ENCODE measurements at places on chromosomes 11 and 22. TPM values are rescaled to one million over a fixed set of nuclear protein-coding genes. Genes with fewer than 3 reads are reported as not detected.
A peak's percentile ranks its signal among the peaks of the same experiment; 100 is the strongest.

CARD18 gene
- not detected for polyA plus RNA-seq

LRRC74B gene
- polyA plus RNA-seq, result not detected

MRGPRX4 gene
- polyA plus RNA-seq, result not detected

CD82 gene
- polyA plus RNA-seq, result 66.1 TPM

PLCB3 gene
- 11.3 TPM for polyA plus RNA-seq

DNA sequence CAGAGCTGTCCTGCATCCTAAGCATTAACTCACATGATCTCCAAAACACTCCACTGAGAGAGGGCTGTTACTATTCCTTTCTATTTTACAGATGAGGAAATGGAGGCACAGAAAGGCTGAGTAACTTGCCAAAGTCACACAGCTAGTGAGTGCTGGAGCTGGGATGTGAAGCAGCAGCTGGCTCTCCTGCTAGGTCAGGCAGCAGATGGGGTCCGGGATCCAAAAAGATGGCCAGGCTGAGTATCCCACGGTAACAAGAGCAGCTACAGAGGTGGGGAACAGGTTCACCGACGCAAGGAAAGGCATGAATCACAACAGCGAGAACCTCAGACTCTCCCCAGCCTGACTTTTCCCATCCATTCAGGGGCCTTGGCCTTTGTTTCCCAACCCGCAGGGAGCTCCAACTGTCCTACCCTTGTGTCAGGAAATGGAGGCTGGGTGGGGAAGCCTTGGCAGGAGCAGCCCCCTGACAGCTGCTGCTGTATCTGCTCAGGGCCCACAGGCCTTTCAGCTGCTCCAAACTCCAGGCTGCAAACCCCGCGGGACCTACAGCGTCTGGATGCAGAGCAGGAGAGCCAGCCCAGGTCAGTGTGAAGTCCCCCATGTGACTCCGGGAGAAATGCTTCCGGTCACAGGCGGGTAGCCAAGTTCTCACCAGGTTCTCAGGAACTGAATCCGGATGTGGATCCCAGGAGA, 29.5 kb downstream of the DKK3 start:
- peaks cover 5% of the 10 kb centered on the region for H3K36me3 ChIP-seq
- H3K4me1 ChIP-seq, result peaks cover 74% of the 10 kb centered on the region
- no peaks in the 10 kb centered on the region for H3K27me3 ChIP-seq
- H3K4me3 ChIP-seq, result no peak overlapping the region

- DNase-seq, result no peak
- peaks cover 59% of the 10 kb centered on the region for H3K36me3 ChIP-seq
- no peaks in the 10 kb centered on the region for H3K4me1 ChIP-seq
- no peak overlapping the region for H3K27ac ChIP-seq
- H3K4me3 ChIP-seq, result no peak overlapping the region
Measured at GRCh38 chr22:31821572-31821971, 67.8 kb downstream of the DEPDC5 start.

GRCh38 chr11:44555031-44555800, 10.2 kb upstream of the CD82 start:
- H3K27ac ChIP-seq, result no peak overlapping the region
- H3K4me1 ChIP-seq, result peaks cover 15% of the 10 kb centered on the region
- H3K36me3 ChIP-seq, result no peaks in the 10 kb centered on the region
- DNase-seq, result no peak

- no peak for DNase-seq
- H3K27me3 ChIP-seq, result peaks cover 15% of the 10 kb centered on the region
- H3K4me3 ChIP-seq, result no peak overlapping the region
- H3K4me1 ChIP-seq, result peaks cover 32% of the 10 kb centered on the region
- H3K27ac ChIP-seq, result no peak overlapping the region
Measured at GRCh38 chr11:45082744-45083543, 63.5 kb upstream of the PRDM11 start.

GRCh38 chr11:10355257-10355661, 50.4 kb downstream of the ADM start:
- no peak overlapping the region for H3K27ac ChIP-seq
- H3K4me1 ChIP-seq, result peaks cover 16% of the 10 kb centered on the region

DNA sequence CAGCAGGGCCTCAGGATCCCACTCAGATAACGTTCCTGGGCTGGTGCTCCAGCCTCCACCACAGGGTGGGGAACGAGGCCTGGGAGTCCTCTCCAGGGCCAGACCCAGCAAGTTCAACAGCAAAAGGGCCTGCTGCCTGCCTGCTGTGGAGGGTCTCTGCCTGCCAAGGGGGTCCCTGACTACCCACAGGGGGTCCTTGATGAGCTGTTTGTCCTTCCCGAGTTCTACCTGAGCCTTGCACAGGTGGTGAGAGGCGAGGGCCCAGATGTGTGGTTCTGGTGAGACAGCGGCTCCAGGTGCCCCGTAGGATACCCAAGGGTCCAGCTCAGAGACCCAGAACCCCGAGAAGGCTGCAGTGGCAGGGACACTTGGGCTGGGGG, 4.4 kb downstream of the DUSP8 start:
- H3K27ac ChIP-seq, result no peak overlapping the region
- peaks cover 8% of the 10 kb centered on the region for H3K27me3 ChIP-seq
- DNase-seq, result no peak
- H3K36me3 ChIP-seq, result peaks cover 36% of the 10 kb centered on the region
- no peak overlapping the region for H3K4me3 ChIP-seq

GRCh38 chr11:120501440-120501839, 10.1 kb upstream of the GRIK4 start:
- H3K36me3 ChIP-seq, result no peaks in the 10 kb centered on the region
- H3K4me1 ChIP-seq, result no peaks in the 10 kb centered on the region
- no peak for DNase-seq
- no peak overlapping the region for H3K4me3 ChIP-seq

DNA sequence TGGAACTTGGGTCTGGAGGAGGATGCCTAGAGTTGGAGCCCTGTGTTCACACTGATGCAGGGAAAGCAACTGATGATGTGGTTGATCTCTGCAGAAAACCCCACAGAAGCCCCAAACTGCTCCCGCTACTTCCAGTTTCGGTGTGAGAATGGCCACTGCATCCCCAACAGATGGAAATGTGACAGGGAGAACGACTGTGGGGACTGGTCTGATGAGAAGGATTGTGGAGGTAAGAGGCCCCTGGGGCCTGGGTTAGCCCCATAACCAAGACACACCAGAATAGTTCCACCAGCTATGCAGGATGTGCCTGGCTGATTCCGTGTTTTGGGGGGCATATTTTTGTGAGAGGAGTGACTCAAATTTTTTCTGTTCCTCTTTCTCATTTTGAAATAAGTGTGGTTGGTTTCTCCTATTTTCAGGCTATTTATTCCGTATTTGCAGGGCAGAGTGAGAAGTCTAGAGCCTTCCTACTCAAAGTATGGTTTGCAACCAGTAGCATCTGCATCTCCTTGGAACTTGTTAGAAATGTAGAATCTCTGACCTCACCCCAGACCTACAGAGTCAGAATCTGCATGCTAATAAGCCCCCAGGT, 137.3 kb upstream of the SORL1-AS1 start:
- no peaks in the 10 kb centered on the region for H3K4me1 ChIP-seq
- DNase-seq, result peak; percentile 13
- H3K27ac ChIP-seq, result no peak overlapping the region
- H3K36me3 ChIP-seq, result no peaks in the 10 kb centered on the region
- no peak overlapping the region for H3K4me3 ChIP-seq

DNA sequence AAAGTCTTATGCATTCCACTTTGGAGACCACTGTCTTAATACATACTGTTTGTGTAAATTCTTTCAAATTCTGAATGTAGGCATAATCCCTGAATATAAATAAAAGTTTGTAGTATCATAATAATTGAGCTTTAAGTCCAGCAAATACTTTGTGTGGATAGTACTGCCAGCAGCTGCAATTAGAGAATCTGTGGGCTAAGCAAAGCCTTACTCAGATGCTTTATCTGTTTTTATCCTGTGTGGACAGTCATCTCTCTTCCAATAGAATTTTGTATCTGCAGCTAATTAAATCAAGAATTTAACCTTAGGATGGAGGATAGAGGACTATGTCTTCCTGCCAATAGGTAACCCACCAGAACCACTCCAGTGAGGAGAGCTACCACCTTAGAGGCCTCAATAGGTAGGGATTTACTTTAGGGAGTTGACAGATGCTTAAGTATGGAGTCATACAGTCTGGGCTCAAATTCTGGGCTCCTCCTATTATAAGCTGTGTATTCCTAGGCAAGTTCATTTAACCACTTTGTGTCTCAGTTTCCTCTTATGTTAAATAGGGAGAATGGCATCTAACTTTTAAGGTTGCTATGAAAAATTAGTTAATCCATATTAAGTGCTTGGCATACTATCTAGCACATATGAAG, 71.1 kb downstream of the STIM1 start:
- no peak for DNase-seq
- no peak overlapping the region for H3K27ac ChIP-seq
- H3K36me3 ChIP-seq, result no peaks in the 10 kb centered on the region
- no peak overlapping the region for H3K4me3 ChIP-seq
- peaks cover 12% of the 10 kb centered on the region for H3K4me1 ChIP-seq

DNA sequence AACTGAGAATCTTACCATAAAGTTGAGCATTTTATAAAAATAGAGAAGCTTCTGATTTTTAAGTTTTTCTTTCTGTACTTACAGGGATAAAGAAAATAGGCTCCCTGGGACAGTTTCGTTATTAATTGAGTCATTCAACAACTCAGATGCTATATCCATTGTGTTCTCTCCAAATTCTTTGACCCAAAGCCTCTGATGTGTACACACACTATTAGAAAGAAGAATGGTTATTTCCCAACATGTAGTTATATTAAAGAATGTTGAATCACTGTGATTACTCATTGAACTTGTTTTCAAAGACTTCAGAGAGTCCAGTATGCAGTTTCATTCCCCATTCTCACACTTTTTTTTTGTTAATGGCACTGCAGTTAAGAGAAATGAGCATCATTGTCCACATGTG, 734.3 kb upstream of the ARHGAP42 start:
- no peak overlapping the region for H3K4me3 ChIP-seq
- H3K36me3 ChIP-seq, result no peaks in the 10 kb centered on the region
- no peak overlapping the region for H3K27ac ChIP-seq
- no peak for DNase-seq
- H3K4me1 ChIP-seq, result no peaks in the 10 kb centered on the region

DNA sequence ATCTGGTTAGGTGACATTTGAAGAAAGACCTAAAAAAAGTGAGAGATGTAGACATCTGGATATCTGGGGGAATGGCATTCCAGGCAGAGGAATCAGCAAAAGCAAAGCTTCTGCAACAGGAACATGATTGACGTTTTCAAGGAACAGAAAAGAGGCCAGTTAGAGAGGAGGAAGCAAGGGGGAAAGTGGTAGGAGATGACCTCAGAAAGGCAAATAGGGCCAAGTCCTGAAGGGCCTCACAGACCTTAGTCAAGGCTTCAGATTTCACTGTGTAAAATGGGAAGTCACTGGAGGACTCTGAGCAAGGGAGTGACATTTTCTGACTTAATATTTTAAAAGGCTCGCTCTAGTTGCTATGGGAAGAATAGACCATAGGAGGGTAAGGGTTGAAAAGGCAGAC, 9.7 kb downstream of the DEUP1 start:
- H3K36me3 ChIP-seq, result no peaks in the 10 kb centered on the region
- no peaks in the 10 kb centered on the region for H3K4me1 ChIP-seq
- no peaks in the 10 kb centered on the region for H3K27me3 ChIP-seq
- DNase-seq, result no peak
- H3K27ac ChIP-seq, result no peak overlapping the region

- no peak overlapping the region for H3K4me3 ChIP-seq
- no peak for DNase-seq
- no peak overlapping the region for H3K27ac ChIP-seq
- peaks cover 9% of the 10 kb centered on the region for H3K27me3 ChIP-seq
- H3K36me3 ChIP-seq, result no peaks in the 10 kb centered on the region
- no peaks in the 10 kb centered on the region for H3K4me1 ChIP-seq
Measured at GRCh38 chr11:113444502-113445123, 30.6 kb downstream of the DRD2 start.

DNA sequence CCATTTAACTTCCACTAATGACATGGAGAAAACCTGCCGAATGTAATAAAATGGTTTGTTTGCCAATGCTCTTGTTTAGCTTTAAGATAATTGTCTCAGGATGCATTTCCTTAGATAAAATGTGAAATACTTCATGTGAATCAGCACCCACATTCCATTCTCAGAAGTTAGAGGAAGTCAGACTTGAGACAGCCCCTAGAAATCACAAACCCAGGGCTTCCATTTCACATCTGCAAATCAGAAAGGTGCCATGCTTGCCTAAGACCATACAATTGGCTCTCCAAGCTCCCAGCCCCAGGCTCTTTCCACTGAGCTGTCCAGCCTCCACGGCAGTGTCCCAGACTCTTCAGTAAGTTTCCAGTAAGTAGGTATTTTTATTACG, 35.6 kb upstream of the ADORA2A start:
- no peaks in the 10 kb centered on the region for H3K27me3 ChIP-seq
- peaks cover 11% of the 10 kb centered on the region for H3K4me1 ChIP-seq
- H3K36me3 ChIP-seq, result peaks cover 16% of the 10 kb centered on the region
- no peak overlapping the region for H3K4me3 ChIP-seq

- H3K27me3 ChIP-seq, result peaks cover 2% of the 10 kb centered on the region
- no peak for DNase-seq
- H3K36me3 ChIP-seq, result no peaks in the 10 kb centered on the region
- no peak overlapping the region for H3K27ac ChIP-seq
Measured at GRCh38 chr11:27871056-27871455, 170.8 kb upstream of the BDNF start.

- peaks cover 30% of the 10 kb centered on the region for H3K36me3 ChIP-seq
- peak overlapping the region; percentile 92 for H3K27ac ChIP-seq
- peaks cover 21% of the 10 kb centered on the region for H3K4me1 ChIP-seq
- DNase-seq, result no peak
- no peaks in the 10 kb centered on the region for H3K27me3 ChIP-seq
Measured at GRCh38 chr11:6474413-6474792, 662 bp upstream of the TRIM3 start.

DNA sequence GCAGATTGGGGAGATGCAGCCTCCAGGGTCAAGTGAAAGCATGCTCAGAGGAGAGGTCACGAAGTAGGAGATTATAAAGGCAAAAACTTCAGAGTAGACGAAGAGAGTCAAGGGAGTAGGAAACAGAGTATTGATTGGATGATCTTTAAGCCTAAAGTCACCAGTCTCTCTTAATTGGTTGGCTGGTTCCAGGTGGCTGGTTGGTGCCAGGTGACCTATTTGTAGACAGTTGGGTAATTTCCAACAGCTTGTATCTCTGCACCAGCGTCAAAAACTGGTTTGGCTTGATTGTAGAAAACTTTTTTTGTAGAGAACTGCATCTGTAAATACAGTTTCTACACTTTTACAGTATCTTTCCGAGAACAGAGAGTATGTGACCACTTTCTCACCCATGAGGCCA, 75.7 kb upstream of the CCDC90B start:
- H3K27me3 ChIP-seq, result no peaks in the 10 kb centered on the region
- no peaks in the 10 kb centered on the region for H3K4me1 ChIP-seq
- no peak overlapping the region for H3K27ac ChIP-seq
- H3K36me3 ChIP-seq, result no peaks in the 10 kb centered on the region
- H3K4me3 ChIP-seq, result no peak overlapping the region
